ENCODE measurements at places on chromosomes 5 and 9.
A peak's percentile ranks its signal among the peaks of the same experiment; 100 is the strongest.

DNA sequence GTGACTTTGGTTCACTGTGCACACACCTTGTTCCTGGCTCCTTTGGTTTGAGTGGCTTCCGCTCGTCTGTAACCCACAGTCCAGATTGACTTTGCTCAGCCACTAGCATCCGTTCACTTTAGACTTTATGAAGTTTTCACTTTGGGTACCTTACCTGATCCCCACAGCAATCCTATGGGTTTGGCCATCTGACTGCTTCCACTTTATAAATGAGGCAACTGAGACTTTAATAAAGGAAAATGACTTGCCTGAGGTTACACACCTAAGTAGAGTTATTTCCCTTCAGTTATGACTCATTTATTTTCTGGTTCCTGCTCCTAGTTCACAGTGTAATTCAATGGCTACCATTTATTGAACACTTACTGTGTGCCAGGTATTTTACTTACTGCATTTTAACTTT lies 94.2 kb upstream of the SAP30L start:
- no peak for DNase-seq

GRCh38 chr9:70614786-70615463 lies 200.5 kb upstream of the KLF9 start:
- DNase-seq = no peak

GRCh38 chr9:135761150-135761844 lies 59.3 kb downstream of the KCNT1 start:
- no peak for DNase-seq

DNA sequence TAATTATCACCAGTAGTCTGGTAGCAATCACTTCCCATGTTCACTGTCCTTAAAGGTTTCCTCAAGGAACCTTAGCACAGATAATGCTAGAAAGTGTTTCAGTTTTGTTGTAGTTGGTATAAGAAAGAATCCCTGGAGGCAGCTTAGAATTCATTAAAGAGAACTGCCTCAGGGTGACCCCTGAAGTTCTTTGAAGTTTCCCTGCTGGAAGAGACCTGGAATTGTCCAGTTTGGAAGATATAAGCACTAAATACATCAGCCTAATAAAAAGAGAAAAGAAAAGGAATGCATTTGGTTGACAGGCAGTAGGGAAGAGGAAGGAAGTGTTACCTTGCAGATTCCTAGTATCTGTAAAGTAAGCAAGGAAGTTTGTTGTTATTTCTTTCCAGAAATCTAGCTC lies 999.6 kb upstream of the DMAC1 start:
- DNase-seq = no peak

DNA sequence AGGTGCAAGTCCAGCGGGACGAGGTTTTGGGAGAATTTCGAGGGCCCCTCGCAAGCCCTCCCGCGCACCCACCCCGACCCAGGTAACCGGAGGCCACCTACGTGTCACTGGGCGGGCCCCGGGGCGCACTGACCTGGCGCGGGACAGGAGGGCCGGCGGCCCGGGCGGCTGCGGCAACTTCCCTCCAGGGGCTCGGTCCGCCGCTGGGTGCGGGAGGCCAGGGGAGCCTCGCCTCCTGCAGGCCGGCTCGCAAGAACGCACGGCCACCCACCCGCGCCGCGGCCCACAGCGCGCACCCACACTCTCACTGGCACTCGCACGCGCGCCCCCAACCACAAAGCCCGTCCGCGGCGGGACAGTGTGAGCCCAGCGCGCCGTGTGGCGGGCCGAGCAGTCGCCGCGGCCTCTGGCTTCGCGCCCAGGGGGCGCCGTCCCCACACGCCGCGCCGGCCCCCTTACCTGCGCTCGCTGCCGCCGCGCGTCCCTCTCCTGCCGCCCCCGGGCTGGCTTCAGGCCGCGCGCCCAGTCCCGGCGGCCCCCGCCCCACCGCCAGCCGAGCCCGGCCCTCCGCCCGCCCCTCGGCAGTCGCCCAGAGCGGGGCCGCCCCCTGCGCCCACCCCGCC lies 451 bp downstream of the LPAR1 start:
- DNase-seq = peak; percentile 30

GRCh38 chr5:137146402-137146890 lies 352.7 kb downstream of the SPOCK1 start:
- no peak for DNase-seq

Measured in KBM-7 (cell line).